Myocyte (in vitro differentiated cells): ENCODE measurements at places on chromosomes 11 and 22. TPM values are rescaled to one million over a fixed set of nuclear protein-coding genes. Genes with fewer than 3 reads are reported as not detected.

ART1 gene
- total RNA-seq, result 2.4 and 2.7 TPM in 2 replicates

CRYBA4 gene
- not detected in 2 replicates for total RNA-seq

CAPN5 gene
- 4.7 and 5.0 TPM in 2 replicates for total RNA-seq

FIBIN gene
- total RNA-seq, result 4.0 and 12.3 TPM in 2 replicates

P2RY6 gene
- 0.67 and 1.1 TPM in 2 replicates for total RNA-seq

GGTLC3 gene
- 0.52 TPM in 1 of 2 replicates, not detected in the other for total RNA-seq

SPTBN2 gene
- total RNA-seq, result 0.78 and 1.1 TPM in 2 replicates

NEFH gene
- 1.8 and 2.0 TPM in 2 replicates for total RNA-seq
